ENCODE measurements at places on chromosomes 4 and X.

DNA sequence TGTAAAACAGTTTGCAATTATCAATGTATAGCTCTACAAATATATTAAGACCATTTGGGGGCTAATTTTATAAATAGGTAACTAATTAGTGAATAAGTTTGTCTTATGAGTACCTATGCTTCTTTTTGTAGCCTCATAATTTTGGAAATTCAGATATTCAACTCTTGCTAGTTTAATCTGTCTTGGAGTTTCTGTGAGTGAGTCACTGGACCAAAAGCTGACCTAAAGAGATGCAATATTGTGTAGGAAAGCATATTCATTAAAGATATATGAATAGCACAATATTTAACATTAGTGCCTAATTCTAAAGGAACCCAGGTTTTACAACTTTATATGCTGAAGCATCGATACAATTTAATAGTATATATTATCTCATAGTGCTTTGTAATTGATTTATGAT is 161.3 kb upstream of the PCDH18 start:
- DNase-seq, result no peak

GRCh38 chrX:133994576-133994975 is 9.2 kb upstream of the GPC3 start:
- no peak for DNase-seq

DNA sequence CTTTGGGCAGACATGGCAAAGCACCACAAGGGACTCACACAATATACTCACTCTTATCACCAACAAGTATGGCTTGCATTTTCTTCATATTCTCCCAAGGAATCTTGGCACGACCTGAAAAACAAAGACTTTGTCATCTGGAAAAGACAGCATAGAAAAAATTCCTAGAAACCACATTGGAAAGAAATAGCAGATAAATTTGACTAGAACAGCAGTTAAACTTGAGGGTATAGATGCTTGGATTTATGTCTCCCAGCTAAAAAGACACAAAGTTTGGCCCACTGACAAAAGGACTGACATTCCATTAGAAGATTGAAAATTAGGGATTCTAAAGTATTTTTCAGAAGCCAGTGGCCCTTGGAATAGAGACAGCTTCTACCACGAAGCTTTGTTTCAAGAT is 6.9 kb upstream of the VEGFC start:
- DNase-seq, result no peak

DNA sequence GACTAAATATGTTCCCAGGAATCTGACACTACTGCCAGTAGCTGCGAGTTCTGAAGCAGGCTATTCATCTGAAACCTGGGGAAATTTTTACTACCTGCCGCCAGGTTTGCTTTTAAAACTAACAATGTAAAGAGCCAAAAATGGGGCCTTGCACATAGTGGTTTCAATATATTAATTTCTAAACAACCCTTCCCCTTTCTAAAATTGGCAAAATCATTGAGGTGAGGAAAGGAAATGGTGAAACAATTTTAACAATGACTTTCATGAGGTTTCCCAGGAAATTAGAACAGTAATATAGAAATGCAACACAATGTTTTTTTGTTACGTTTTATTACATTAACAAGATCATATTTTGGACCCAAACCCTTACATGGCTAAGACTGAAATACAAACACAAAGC is 21.3 kb downstream of the FANCB start:
- no peak for DNase-seq

DNA sequence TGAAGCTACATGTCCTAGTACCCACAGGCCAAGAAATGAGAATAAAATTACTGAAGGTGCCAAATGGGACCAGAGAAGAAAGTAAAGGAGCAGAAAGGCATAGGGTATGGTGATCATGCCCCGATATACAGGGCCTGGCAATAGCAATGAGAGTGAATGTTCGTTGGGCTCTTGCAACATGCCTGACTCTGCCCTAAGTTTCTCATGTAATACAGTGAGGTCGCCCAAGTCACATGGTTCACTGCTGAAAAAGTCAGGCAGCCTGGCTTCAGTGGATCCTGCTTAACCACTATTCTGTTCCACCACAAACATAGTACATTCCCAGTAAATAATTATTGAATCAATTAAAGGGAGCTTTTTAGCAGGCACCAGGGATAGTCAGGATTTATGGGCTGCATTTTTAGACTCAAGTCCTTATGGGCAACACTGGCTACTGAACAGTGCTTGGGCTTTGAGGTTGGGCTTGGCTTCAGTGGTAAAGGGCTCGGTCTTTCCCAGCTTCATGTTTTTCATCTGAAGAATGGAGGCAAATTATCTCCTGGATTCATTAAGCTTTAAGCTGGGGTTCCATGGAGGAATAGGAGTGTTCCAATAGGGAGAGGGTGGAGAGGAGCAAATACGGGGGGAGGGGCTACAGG is 67.1 kb upstream of the ZNF518B start:
- no peak for DNase-seq
